Sigmoid colon (tissue), 7 donors: ENCODE measurements at places on chromosomes 5 and 9. TPM values are rescaled to one million over a fixed set of nuclear protein-coding genes. Genes with fewer than 3 reads are reported as not detected.

CCDC180 gene
- 5.6 TPM for total RNA-seq

- DNase-seq, result no peak
Observed at GRCh38 chr5:127031147-127031862, 947 bp upstream of the MARCHF3 start.

- DNase-seq, result no peak
Observed at GRCh38 chr5:33008751-33009418, 297.8 kb downstream of the NPR3 start.

PDE6A gene
- total RNA-seq, result not detected

GRCh38 chr9:6931913-6932312 is 174.1 kb downstream of the KDM4C start:
- DNase-seq, result no peak

GABRA1 gene
- total RNA-seq, result not detected
